ENCODE measurements at places on chromosomes 2 and 18.
A peak's percentile ranks its signal among the peaks of the same experiment; 100 is the strongest.

- DNase-seq = no peak
Observed at GRCh38 chr2:40281021-40281940, 170.6 kb downstream of the SLC8A1 start.

DNA sequence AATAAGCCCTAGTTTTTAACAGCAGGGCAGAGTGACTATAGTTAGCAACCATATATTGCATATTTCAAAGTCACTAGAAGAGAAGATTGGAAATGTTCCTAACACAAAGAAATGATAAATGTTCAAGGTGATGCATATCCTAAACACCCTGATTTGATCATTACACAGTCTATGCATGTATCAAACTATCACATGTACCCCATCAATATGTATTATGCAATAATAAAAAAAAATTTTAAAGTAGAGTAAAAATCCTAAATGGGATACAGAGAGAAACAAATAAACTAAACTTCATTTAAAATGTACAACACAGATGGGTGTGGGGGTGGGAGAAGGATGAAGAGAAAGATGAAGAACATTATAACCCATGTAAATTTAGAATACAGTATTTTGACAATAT is 93.9 kb downstream of the TMEM131 start:
- no peak for DNase-seq

DNA sequence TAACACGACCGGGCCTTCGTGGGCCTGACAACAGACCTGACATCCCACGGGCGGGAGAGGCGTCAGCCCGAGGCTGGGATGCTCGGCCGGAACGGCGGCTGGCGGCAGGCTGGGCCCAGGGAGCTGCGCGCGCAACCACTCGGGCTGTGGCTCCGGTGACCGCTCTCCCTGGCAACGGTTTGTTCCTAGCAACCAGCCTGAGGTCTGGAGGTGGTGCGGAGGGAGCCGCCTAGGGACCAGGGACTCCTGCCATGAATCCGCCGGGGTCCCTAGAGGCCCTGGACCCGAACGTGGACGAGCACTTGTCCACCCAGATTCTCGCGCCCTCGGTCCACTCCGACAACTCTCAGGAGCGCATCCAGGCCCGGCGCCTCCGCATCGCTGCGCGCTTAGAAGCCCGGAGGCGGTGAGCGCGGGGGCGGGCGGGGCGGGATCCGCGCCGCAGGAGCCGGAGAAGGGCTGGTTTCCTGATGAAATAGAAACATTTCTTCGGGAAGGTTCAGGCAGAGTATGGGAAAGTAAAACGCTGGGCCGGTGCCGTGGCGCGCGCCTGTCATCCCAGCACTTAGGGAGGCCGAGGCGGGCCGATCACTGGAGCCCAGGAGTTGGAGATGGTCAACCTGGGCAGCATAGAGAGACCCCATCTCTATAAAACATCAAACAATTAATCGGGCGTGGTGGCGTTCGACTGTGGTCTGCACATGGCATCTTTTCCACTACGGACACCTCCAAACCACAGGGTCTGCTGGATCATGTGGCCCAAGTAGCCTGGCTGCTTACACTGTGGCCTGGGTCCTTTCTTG is at the start of gene DRC1:
DRC1 (plus strand) TSS at position 182 of the 803 bp plus-strand sequence; CDS start at position 252, 70 bp downstream.
- peak; percentile 84 for DNase-seq

DNA sequence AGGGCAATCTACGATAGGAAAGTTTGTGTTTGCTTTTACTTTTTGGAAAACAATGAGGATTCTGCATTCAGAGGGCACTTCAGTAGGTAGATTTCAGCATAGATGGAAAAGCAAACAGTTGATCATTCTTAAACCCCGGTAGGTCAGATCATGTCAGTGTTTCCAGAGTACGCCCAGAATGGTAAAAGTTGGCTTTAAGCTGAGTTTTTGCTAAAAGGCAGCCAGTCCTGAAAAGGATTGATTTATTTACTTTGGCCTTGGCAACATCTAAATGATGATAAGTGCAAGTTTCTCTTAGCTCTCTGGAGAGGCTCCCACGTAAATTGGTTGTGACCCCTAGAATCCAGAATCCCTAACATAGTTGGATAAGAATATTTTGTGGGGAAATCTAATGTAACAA is 168.0 kb downstream of the DIS3L2 start:
- no peak for DNase-seq

DNA sequence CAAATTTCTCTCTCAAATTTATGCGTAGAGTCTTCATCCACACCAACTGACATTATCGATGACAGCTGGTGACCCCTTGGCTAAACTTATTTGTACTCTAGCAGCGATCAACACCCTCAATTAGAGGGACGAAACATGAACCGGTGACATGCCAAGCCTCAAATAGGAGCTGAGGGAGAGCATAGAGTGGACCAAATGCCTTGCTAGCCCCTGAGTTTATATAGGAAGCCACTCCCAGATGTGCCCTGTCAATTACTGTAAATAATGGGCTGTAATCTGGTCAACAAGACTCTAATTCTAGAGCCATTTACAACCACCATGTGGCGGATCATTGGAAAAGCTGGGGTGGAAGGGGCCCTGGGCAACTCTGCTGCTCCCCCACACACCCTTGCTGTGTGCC is 47.6 kb upstream of the FHL2 start:
- DNase-seq = no peak

- DNase-seq = no peak
Observed at GRCh38 chr2:159968279-159968900, 94.0 kb downstream of the PLA2R1 start.

GRCh38 chr2:8282858-8283252 is 399.0 kb upstream of the ID2 start:
- no peak for DNase-seq

DNA sequence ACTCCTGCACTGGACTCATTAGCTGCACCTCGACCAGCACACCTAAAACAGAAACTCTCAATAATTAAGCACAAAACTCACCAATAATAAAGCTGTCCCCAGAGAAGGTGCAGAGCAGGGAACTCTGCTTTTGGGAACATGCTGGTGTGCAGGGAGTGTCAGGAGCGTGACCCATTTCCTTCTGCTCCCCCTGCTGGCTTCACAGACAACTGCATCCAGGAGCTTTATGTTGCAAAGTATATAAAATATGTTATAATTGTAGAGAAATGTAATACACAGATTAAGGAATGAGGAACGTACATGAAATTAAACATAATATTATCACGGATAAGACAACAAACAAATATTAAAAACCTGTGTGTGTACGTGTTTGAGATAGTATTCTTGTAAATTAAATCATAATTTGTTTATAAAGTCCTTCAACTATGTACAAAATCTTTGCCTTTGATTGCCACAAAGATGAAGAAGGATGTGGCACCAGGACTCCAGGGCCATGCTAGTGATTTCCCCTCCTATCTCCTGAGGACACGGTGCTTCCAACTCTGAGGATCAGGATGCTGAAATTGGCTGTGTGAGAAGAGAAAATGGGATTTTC is 68.6 kb upstream of the MAL start:
- peak; percentile 14 for DNase-seq

GRCh38 chr2:160257743-160258491 is 57.8 kb upstream of the ITGB6 start:
- no peak for DNase-seq

DNA sequence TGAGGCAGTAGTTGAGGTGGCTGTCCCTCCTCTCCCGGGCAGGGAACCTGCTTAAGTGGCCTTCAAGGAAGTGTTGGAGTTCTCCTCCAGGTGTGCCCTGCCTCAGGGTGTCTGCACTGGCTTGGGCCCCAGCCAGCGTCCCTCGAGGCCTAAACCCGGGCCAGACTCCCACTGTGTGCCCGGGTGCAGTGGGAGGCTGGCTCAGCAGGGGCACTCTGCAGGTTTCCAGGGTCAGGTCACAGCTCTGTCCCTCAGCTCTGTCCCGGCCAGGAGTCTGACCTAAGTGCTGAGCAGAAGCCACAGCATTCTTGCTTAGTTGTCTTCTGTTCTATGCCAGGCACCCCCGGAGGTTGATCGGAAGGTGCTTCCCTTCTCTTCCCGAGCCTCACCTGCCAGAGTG is 69.0 kb upstream of the OTOS start:
- no peak for DNase-seq

GRCh38 chr2:73243884-73244570 is 9.9 kb downstream of the CCT7 start:
- DNase-seq = no peak

DNA sequence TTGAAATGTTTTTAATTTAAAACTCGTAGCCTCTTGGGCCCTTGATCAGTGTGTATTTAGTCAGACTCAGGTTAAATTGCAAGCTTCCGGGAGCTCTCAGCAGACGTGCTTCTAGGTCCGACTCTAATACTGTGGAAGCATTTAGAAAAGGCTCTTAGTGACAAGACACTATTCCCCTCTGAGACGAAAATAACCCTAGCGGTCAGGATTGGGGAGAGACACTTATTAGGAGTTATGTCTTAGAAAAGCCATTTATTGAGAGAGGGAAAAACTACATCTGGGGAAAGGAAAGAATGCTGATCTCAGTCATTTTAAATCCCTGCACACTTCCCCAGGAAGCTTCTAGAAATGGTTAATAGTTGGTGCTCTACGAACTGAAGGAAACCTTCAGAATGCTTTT is 110.5 kb upstream of the NCK2 start:
- DNase-seq = no peak

DNA sequence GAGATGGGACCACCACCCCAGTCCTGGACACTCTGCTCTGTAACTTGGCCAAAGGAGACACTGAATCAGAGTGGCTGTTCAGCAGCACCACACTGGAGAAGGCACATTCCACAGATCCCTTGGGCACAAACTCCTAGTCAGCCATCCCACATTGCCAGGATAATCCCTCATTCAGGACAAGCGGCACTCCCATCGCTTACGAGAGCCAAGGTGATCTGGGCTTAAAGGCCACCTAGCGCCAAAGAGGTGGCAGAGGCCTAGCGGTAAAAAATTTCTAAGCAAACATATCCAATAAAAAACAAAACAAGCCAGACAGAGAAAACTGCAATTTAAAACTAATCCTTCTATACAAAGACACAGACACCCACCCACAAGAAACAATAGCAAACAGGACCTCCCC is 62.2 kb downstream of the EPB41L3 start:
- no peak for DNase-seq

GRCh38 chr2:120905298-120905697 is 169.6 kb downstream of the GLI2 start:
- no peak for DNase-seq

DNA sequence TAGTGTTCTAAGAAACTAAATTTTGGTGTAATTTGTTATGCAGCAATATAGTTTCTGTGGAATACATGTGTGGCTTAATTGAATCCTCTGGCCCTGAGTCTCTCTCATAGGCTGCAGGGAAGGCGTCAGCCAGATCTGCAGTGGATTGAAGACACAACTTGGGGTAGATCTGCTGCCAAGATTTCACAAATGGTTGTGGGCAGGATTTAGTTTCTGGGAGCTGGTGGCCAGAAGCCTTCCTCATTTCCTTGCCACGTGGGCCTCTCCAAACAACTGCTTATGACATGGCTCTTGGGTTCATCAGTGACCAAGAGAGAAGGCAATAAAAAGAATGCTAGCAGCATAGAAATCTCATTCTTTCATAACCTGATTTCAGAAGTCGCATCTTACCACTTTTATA is 28.2 kb downstream of the CCDC102B start:
- no peak for DNase-seq

- DNase-seq = no peak
Observed at GRCh38 chr2:67716895-67717396, 319.8 kb downstream of the ETAA1 start.

GRCh38 chr2:11775384-11775783 is 29.0 kb downstream of the LPIN1 start:
- DNase-seq = no peak

- DNase-seq = no peak
Observed at GRCh38 chr18:67651438-67651837, 134.9 kb upstream of the DSEL start.

- DNase-seq = no peak
Observed at GRCh38 chr2:209463835-209464234, 40.0 kb downstream of the MAP2 start.

- DNase-seq = no peak
Observed at GRCh38 chr2:16525265-16525887, 140.3 kb downstream of the CYRIA start.

- DNase-seq = no peak
Observed at GRCh38 chr2:45729753-45730512, 78.5 kb downstream of the PRKCE start.

GRCh38 chr2:17851731-17852585 is 26.5 kb upstream of the KCNS3 start:
- peak; percentile 22 for DNase-seq

DNA sequence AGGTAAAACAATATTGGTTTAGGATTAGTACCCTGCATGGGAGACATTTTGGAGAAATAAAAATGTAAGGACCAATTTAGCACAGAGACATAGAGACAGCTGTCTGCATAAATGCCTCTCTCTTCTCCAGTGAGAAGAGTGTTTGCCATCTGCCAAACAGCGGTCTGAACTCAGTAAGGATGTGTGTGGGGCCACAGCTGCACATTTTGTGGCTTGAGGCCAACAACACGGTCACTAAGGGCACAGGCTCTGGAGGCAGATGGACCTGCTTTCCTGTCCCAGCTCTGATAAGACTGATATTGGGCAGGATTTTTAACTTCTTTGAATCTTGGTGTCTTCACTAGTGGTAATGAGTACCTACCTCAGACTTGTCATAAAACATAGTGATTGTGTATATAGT is 10.2 kb downstream of the ZBTB14 start:
- DNase-seq = no peak
